T-helper 2 cell (primary cell): ENCODE measurements at places on chromosomes 13 and 19.

- no peak for DNase-seq
These were observed 66.0 kb upstream of the DOCK9 start for GRCh38 chr13:99043831-99044231.

DNA sequence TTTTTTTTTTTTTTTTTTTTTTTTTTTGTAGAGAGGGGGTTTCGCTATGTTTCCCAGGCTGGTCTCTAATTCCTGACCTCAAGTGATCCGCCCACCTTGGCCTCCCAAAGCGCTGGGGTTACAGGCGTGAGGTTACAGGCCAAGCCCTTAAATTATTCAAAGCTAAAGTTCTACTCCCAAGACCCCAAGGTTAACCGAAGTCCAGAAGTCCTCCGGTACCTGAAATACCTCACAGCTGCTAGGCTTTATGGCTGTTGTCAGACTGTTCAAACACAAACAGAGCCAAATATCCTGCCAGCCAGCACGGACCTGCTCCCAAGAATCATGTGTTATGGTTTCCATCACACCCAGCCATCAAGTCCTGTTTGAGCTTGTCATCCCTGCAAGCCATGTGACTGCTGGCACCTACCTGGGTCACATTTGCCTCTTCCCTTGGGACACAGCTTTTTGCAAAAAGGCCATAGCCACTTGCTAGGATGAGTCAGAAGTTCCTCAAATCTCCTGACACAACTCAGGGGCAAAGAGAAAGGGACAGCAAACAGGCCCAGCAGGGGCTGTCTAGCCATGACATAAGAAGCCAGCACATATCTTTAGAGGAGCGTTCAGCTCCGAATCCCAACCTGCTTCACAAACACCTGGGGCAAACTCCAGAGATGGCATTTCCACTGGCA, 129.9 kb downstream of the FOXO1 start:
- DNase-seq, result no peak

DNA sequence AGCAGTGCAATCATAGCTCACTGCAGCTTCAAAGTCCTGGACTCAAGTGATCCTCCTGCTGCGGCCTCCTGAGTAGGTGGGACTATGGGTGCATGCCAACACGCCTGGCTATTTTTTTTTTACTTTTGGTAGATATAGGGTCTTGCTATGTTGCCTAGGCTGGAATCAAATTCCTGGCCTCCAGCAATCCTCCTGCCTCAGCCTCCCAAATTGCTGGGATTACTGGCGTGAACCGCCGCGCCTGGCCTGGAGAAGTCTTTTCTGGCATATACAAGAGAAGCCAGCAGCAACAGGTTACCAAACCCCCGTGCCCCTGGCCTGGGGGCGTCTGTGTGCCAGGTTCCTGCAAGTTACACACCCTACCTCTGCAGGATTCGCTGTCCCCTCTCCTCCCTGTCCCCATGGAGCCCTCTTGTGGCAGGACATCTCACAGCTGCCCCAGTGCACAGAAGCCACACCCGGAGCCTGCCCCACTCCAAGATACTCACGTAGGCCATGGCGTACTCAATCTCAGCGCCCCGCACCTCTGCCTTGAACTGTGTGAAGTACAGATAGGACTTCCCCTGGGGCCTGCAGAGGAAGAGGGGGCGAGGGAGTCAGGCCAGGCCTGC, 9.9 kb downstream of the MYDGF start:
- no peak for DNase-seq

GRCh38 chr19:46955813-46956371, 63.7 kb upstream of the NPAS1 start:
- no peak for DNase-seq

DNA sequence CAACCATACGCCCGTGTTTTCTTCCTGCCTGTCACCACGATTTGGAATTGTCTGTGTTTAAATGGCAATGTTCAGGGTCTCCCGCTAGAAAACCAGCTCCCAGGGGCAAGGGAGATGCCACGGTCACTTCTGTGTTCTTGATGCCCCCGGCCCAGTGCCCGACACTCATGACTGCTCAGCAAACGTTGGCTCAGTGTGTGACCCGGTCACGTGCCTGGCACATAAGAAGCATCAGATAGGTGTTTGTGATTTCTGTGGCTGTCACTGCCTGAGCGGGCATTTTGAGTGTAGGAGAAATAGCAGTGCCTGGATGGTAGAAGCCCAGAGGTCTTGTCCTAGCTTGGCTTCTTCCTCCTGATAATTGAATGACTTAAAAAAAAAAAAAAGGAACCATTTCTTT, 15.5 kb downstream of the HDGFL2 start:
- DNase-seq, result no peak

- DNase-seq, result no peak
These were observed 12.9 kb upstream of the DACH1 start for GRCh38 chr13:71879808-71880344.

- DNase-seq, result no peak
These were observed 91.0 kb downstream of the UFM1 start for GRCh38 chr13:38440666-38441065.

- no peak for DNase-seq
These were observed at the start of gene CCNA1 for GRCh38 chr13:36432106-36432544. TSS of gene CCNA1 (plus strand) at chr13:36432495. CDS start at chr13:36433057, 562 bp downstream.

- peak; percentile 100 for DNase-seq
These were observed at the start of gene TRIM28 for GRCh38 chr19:58543826-58544590. TSS of gene TRIM28 (plus strand) at chr19:58544064. CDS start at chr19:58544758, 694 bp downstream.

DNA sequence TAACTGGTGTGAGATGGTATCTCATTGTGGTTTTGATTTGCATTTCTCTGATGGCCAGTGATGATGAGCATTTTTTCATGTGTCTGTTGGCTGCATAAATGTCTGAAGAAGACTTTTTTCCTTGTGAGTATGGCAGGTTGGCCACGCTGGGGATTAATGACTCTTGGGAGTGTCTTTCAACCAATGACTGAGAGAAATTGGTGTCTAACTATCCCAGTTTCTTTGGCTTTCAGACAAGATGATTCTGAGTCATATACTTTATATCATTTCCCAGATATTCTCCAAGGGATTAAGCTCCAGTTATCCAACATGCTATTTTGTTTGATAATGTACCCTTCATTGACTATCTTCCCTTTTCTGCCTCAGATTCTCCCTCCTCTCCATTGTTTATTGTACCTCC, 35.5 kb upstream of the CSNK1A1L start:
- no peak for DNase-seq
